ENCODE measurements at places on chromosomes 3 and 15. TPM values are rescaled to one million over a fixed set of nuclear protein-coding genes. Genes with fewer than 3 reads are reported as not detected.

The SLC22A14 gene
- polyA plus RNA-seq = 0.37 TPM

DNA sequence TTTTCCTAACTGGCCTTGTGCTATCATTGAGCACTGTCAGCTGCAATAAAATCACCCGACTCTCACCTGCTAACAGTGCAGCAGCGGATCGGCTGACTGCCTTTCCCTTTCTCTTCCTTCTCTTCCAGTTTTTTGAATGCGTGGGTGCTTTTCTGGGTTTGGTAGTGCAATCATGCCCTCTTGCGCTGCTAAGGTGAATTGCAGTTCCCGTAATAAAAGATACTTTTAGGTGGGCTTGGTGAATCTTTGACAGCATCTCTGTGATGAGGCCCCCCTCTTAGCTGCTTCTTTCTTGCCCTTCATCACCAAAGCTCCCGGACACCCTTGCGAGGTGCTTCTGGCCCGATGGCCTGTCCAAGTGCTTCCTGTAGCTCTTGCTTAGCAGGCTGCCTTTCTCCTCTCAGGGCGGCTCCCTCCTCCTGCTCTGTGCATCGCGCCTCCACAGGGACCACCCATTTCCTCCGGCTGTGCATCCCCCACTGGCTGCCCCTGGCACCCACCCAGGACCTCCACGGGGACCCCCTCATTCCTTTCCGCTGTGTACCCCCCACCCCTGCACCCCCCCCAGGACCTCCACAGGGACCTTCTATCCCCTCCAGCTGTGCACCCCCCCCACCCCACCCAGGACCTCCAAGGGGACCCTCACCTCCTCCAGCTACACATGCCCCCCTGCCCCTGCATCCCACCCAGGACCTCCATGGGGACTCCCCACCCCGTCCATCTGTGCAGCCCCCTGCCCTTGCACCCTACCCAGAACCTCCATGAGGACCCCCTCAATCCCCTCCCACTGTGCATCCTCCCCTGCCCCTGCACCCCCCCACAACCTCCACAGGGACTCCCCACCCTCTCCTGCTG lies 50.8 kb upstream of the RPL32 start:
- no peak for DNase-seq

DNA sequence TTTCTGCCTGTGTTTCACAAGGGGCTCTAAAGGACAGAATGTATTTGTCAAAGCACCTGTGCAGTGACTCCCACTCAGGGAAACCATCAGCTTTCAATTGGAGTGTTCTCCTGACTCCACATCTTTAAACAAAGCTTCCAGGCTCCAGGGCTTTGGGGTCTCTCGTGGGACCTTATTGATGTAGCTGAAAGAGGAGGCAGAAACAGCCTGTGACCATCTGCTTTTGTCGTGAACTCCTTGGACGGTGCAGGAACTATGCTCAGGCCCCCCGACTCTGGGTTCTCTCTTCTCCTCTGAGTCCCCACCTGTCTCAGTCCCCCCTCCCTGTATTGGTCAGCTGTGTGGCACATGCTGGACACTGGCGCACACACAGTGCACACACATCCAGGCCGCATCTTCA lies 486.8 kb downstream of the GABRG3 start:
- no peak for DNase-seq

GRCh38 chr15:101578443-101578894 lies 73.7 kb downstream of the TM2D3 start:
- DNase-seq = no peak

- no peak for DNase-seq
These were observed 205.8 kb downstream of the SSR3 start for GRCh38 chr3:156349111-156349510.

The SLC9C1 gene
- 0.10 TPM for polyA plus RNA-seq

GRCh38 chr3:123336441-123336851 lies 112.4 kb downstream of the ADCY5 start:
- no peak for DNase-seq

- DNase-seq = no peak
These were observed 716 bp downstream of the CPEB1 start for GRCh38 chr15:82646250-82647044.

GRCh38 chr3:175646865-175647264 lies 787.7 kb downstream of the NAALADL2 start:
- DNase-seq = no peak
